ENCODE measurements at places on chromosomes 16 and 17. TPM values are rescaled to one million over a fixed set of nuclear protein-coding genes. Genes with fewer than 3 reads are reported as not detected.

- DNase-seq, result no peak
Observed at GRCh38 chr16:61382435-61382834, 653.8 kb downstream of the CDH8 start.

GRCh38 chr16:68718590-68718989 is 18.5 kb upstream of the CDH1 start:
- DNase-seq, result no peak

DNA sequence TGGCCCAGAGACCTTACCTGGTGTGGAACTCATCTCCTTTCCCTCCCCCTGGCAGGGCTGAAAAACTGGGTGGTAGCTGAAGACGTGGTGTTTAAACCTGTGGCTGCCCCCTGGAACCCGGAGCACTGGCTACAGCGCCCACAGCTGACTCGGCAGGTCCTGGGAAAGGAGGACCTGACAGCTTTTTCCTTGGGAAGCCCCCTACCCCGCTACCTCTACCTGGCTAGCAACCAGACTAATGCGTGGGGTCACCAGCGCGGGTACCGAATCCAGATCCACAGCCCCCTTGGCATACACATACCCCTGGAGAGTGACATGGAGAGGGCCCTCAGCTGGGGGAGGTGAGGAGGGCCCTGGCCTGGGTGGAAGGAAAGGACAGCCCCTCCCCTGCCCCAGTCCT is 2.0 kb upstream of the AOC3 start:
- DNase-seq, result no peak

DNA sequence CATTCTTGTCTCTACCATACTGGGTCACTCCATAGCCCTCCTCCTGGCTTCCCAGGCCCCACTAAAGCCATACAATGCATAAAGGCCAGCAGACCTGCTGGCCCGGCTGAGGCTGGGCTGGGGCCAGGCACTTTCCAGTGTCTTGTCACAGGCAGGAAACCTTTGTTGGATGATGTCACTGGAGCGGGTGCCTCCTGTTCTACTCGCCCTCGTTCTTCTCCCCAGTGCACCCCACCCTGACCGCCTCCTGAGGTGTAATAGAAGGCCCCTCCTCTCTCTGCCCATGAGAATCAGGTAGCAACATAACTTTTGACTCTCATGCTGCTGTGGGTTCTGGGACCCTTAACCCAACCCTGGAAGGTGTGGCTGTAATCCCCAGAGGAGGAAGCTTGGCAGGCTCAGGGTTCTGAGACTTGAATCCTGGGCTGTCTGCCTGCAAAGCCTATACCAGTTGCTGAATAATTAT is 54.2 kb upstream of the IL34 start:
- no peak for DNase-seq

DNA sequence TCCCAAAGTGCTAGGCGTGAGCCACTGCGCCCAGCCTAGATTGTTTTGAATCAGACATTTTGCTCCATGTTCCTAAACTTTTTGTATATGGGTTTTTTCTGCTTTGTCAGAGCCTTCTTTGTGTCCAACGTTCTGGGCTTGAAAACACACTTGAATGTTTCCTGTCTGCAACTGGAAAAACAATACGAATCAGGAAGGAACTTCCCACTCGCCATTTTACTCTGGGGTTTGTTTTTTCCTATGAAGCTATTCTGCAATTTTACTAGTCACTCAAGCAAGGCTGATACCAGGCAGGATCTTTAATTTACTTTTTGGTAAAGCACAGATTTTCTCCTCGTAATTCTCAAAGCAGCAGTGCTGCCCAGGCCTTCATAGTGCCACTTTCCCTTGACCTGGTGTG is 31.6 kb downstream of the ARHGAP17 start:
- no peak for DNase-seq

GRCh38 chr16:84504420-84505248 is at the start of gene MEAK7:
Gene MEAK7, minus strand, starts transcription at chr16:84504659. Its CDS starts 6,573 bp downstream, at chr16:84498086.
- DNase-seq, result peak; percentile 92

GRCh38 chr16:35745191-35745590 is 2285.8 kb downstream of the TP53TG3F start:
- DNase-seq, result no peak

DNA sequence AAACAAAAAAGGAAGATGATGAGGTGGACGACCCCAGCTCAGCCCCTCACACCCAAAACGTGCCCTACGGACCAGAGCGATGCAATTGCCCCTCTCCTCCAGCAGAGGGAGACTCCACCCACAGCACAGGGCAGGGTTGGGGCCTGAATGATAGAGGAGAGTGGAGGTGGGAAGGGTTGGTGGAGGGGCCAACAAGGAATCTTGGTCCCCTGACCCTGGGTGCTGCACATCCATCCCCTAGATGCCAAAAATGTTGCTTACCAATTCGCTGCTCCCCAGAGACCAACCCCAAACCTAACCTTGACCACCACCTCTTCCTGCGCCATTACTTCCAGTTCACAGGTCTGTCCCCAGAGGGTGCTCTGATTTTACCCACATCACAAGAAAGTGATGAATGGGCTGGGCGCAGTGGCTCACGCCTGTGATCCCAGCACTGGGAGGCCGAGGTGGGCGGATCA is 12.9 kb downstream of the P2RX5 start:
- DNase-seq, result no peak

- DNase-seq, result peak; percentile 14
Observed at GRCh38 chr17:79171188-79171587, 96.6 kb downstream of the ENGASE start.

The ATXN2L gene
- polyA plus RNA-seq, result 75.1 TPM

The KRTAP4-2 gene
- polyA plus RNA-seq, result not detected

The YBX2 gene
- 2.4 TPM for polyA plus RNA-seq

The SOST gene
- not detected for polyA plus RNA-seq

The HSPB9 gene
- 0.25 TPM for polyA plus RNA-seq

The DNAI2 gene
- polyA plus RNA-seq, result 0.14 TPM

The MYH11 gene
- polyA plus RNA-seq, result 10.3 TPM

The NKIRAS2 gene
- 47.9 TPM for polyA plus RNA-seq
